AG09319 (cell line): ENCODE measurements at places on chromosomes 13 and 19.

DNA sequence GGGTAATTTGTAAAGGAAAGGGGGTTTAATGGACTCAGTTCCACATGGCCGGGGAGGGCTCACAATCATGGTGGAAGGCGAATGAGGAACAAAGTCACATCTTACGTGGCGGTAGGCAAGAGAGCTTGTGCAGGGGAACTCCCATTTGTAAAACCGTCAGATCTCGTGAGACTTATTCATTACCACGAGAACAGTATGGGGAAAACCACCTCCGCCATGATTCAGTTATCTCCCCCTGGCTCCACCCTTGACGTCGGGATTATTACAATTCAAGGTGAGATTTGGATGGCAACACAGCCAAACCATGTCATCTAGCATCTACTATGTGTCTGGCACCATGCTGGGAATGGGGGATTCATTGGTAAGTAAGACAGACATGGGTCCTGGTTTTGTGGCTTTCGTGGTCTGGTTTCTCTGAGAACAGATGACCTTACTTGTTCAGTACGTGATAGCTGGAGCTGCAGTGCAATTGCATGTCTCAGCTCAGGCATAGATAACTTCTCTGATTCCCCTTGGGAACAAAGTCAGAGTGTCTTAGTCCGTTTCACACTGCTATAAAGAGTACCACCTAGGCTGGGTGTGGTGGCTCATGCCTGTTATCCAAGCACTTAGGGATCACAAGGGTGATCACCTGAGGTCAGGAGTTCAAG, 8.3 kb downstream of the ZNF554 start:
- DNase-seq: no peak

DNA sequence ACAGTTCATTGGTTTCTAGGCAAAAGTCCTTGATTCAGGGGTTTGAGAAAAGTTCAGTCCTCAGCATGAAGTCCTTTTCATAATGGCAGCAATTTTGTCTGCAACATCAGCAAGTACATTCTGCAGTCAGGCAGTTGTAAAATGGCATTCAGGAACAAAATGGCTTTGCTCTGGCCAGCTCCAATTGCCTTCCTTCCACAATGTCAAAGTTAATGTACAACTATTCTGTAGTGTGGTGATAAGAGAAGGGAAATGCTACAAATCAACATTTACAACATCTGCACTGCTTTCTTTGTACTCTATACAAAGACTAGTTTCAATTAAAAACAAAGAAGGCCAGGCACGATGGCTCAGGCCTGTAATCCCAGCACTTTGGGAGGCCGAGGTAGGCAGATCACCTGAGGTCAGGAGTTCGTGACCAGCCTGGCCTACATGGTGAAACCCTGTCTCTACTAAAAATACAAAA, 1.8 kb upstream of the NEK3 start:
- DNase-seq: no peak

DNA sequence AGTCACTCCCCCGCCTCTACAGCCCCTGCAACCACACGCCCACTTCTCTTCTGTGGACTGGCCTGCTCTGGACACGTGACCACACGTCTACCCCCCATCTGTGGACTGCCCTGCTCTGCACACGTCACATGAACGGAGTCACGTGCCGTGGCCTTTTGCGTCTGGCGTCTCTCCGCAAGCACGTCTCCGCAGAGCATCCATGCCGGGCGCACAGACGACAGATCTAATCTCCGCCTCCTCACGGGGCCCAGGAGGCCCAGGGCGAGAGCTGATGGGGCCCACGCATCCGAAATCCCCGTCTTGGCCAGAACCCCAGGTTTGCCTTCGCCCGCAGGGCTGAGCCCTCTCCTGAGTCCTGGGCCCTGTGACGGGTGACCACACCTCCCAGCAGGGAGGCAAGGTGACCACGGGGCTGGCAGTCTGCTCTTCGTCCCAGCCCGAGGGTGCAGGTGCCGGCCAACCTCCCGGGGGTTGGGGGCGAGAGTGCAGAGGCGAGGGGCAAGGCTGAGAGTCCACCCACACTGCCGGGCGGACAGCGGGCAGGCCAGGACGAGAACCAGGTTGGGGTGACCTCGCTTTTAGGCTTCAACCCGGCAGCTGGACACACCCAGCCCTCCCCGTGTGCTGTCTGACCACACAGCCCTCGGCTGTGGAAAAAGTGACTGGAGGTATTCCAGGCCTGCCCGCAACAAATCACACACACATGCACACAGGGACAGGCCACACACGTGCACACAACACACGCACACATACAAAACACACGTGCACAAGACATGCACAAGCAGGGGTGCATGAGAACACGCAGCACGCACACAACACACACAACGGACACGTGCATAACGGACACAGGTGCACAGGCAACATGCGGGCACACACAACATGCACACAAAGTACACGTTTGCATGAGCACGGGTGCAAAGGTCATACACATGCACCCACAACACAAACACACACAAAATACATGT, 3.9 kb downstream of the SBNO2 start:
- no peak for DNase-seq

DNA sequence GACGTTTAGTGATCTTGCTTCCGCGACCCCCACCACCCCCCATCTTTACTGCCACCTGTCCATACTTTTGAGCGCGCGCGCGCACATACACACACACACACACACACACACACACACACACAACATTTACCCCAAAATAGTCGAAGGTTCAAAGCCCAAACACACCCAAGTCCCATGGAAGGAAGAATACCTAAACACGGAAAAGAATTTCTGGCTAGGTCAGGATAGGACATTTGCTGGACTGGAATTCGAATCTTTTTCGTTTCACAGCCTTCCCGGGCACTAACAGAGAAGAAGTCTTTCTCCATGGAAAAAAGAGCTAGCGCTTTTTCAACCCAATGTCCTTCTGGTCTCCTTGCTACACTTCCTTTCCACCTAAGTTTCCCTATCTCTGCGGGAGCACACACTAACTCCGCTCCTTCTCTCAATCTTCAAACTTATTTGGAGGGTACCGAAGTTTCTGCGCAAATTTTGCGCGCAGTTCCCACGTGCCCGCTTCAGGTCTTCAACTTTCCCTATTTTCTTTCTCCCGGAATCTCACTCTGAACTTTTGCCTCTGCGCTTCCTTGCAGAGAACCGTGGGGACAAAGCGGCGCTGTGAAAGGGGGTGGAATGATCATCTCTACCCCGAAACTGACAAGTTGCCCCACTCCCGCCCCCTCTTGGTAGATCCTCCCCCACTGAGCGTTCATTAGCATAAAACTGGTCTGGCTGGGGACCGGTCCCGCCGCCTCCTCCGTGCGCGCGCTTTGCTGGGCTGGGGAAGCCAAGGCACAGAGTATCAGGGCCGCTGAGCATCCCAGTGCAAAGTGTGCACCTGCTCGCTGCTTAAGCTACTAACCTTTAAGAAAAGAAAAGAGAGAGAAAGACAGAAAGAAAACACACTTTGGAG, 2.7 kb downstream of the DACH1 start:
- no peak for DNase-seq

DNA sequence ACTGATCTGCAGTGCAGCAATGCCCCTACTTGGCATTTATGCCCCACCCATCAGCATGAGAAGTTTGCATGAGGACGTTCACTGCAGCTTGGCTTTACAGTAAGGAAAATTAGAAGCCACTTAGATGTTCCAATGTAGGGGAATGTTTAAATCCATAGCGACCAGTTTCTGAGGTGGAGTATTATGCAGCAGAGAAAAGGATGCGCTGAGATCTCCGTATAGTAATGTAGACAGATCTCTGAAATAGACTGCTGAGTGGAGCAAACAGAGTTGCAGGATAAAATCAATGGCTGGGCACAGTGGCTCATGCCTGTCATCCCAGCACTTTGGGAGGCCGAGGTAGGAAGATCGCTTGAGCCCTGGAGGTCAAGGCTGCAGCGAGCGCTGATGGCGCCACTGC, 10.1 kb downstream of the PGPEP1 start:
- no peak for DNase-seq

- DNase-seq: peak; percentile 79
These were observed 547.0 kb upstream of the SLITRK5 start for GRCh38 chr13:87123987-87124784.

GRCh38 chr19:33235996-33236350, 10.3 kb upstream of the SLC7A10 start:
- no peak for DNase-seq

DNA sequence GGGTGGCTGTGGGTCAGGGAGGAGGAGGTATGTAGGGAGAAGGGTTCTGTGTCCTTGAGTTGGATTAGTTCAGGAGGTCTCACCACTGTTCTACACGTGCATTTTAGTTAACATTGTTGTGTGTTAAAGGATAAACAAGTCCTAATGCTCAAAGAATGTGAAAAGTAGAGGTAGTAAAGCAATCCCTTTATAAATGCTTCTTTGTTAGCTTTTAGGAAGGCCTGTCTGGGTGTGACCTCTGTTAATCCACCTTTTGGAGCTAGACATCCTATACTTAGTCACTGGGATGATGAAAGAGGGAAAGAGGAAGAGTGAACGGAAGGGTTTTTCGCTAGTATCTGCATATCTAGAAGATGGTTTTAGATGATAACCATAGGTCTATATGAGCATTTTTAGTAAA, 42.2 kb upstream of the FLT1 start:
- no peak for DNase-seq

GRCh38 chr19:41570179-41570578, 5.8 kb upstream of the CEACAM21 start:
- DNase-seq: no peak

- no peak for DNase-seq
These were observed 8.6 kb upstream of the MYCBP2 start for GRCh38 chr13:77335543-77335942.

DNA sequence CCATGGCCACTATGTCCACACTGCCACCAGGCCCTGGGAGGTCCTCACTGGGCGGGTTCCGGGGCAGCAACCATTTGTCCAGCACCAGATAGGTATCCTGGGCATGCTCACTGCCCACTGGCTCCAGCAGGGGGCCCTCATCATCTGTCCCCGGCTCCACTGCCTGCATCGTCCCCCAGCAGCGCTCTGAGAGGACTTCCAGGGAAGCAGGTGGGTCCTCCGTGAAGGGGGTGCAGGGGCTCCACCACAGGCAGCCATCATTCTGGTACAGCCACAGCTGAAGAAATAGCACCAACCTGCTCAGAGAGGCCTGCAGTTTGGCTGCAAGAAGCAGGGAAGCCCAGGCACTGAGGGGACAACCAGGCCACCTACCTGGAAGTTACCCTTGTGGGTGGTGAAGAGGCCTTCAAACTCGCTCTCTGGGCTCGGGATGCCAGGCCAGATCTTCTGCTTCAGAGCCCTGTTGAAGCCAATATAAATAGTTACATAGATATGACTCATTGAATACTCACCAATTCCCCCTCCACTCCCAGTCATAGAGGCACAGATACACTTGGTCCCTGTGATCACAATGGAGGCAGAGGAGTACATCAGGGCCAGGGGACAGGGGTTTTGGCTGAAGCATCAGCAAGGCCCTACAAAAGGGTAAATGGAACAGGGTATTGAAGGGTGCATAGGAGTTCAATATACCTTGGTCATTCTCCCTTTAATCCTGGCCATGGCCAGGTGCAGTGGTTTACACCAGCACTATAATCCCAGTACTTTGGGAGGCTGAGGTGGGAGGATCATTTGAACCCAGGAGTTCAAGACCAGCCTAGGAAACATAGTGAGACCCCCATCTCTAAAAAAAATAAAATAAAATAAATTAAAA, 4.1 kb downstream of the SWSAP1 start:
- no peak for DNase-seq

GRCh38 chr13:102935896-102936321, 90.1 kb downstream of the ERCC5 start:
- no peak for DNase-seq

- DNase-seq: no peak
These were observed 192.6 kb downstream of the PCDH17 start for GRCh38 chr13:57824121-57824520.

DNA sequence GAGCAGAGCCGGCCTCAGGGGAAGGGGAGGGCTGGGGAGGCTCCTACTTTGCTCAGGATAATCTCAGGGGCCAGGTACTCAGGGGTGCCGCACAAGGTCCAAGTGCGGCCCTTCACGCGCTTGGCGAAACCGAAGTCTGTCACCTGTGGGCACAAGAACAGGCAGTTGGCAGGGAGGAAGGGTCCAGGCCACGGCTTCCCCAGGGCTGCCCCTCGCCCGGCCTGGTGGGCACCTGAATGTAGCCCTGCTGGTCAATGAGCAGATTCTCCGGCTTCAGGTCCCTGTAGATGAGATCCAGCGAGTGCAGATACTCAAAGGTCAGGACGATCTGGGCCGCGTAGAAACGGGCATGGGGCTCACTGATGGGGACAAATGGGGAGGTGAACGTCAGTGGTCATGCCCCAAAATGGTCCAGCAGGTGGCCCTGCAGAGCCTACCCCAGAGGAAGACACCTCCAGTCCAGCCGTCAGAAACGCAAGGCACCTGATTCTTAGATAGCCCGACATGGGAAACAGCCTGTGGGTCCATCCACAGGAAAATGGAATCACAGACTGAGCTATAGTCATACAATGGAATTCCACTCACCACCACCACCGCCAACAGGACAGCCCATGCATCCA, 7.1 kb upstream of the SAMD1 start:
- no peak for DNase-seq

DNA sequence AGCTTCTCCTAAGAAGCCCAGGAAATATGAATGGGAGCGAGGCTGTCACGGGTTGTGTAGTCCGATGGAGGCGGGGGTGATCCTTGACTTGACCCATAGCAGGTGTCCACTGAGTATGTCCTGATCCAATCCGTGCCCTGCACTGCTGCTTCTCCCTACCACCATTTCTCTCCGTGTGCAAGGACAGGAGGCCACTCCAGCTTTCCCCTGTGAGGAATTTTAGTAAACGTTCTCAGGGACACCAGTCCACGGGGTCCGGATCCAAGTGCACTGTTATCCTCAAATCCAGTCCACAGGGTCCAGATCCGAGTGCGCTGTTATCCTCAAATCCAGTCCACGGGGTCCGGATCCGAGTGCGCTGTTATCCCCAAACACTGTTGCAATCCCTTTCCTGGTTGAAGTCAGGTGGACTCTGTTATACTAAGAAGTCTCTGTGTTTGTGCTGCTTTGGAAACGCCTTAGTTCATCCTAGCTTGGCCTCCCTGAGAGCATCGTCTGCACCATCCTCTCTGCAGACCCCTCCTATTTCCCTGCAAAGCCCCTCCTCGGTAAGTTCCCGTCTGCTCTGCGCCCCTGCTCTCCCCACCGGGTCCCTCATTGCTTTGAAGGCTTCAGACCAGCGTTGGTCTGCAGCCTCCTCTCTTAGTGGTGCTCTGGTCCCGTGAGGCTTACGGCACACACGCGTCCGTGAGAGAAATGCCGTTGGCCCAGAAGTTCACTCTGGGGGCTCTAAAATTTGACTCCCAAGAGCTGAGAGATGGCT, 303.5 kb downstream of the TEX29 start:
- DNase-seq: no peak

GRCh38 chr13:25977671-25978070, 74.1 kb downstream of the SHISA2 start:
- no peak for DNase-seq

GRCh38 chr13:19993024-19993423, 34.5 kb downstream of the ZMYM2 start:
- no peak for DNase-seq

GRCh38 chr13:86085890-86086289, 286.7 kb upstream of the SLITRK6 start:
- DNase-seq: no peak
